ENCODE measurements at places on chromosomes 12 and 14. TPM values are rescaled to one million over a fixed set of nuclear protein-coding genes. Genes with fewer than 3 reads are reported as not detected.

Gene SLCO1B3
- total RNA-seq, result not detected

Gene SMIM41
- total RNA-seq, result not detected

DNA sequence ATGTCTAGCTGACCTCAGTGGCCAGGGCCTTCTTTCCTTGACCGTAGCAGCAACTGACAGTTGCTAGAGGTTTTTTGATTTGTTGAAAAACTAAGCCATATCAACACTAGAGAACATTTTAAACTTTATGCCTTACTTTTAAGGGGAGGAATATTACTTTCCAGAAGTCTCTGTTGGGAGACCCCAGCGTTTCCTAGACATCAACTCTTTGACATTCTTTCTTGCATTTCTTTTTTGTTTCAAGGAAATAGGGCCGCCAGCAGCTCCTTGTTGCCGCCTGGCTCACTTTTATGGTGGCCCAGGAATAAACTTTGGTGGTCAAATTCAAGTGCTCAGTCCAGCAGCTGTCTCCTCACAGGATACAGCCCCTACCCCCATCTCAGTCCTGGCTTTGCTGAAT lies 2.5 kb upstream of the HOXC11 start:
- DNase-seq, result no peak
- H3K27ac ChIP-seq, result no peak overlapping the region
- peaks cover 8% of the 10 kb centered on the region for H3K36me3 ChIP-seq
- no peak overlapping the region for H3K4me3 ChIP-seq
- peaks cover 14% of the 10 kb centered on the region for H3K4me1 ChIP-seq
- peaks cover 92% of the 10 kb centered on the region for H3K27me3 ChIP-seq

DNA sequence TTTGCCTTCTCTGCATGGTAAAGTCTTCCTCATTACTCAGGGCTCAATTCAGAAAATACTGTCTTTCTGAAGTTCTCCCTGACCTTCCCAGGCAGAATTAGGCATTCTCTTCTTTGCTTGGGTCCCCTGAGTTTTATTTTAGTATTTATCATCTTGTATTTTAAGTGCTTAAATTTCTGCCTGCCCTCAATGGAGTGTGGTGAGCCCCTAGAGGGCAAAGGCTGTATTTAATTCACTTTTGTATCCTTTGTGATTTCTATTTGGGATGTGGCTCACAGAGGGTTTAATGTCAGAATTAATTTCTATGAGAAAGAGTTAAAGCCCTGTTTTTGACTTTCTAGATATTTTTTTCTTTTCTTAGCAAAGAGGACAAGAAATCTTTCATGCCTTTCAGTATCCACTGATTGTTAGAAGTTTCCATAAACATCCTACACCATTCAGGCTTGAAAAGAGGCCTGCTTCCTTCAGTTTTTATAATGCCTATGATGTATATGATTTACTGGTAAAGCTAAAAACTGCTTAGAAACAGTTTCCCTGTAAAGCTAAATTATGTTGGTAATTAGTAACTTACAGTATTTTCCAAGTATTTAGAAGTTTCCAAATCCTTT lies 55.6 kb upstream of the PTPRB start:
- H3K27ac ChIP-seq, result no peak overlapping the region
- H3K4me1 ChIP-seq, result no peaks in the 10 kb centered on the region
- H3K4me3 ChIP-seq, result no peak overlapping the region
- no peaks in the 10 kb centered on the region for H3K36me3 ChIP-seq

DNA sequence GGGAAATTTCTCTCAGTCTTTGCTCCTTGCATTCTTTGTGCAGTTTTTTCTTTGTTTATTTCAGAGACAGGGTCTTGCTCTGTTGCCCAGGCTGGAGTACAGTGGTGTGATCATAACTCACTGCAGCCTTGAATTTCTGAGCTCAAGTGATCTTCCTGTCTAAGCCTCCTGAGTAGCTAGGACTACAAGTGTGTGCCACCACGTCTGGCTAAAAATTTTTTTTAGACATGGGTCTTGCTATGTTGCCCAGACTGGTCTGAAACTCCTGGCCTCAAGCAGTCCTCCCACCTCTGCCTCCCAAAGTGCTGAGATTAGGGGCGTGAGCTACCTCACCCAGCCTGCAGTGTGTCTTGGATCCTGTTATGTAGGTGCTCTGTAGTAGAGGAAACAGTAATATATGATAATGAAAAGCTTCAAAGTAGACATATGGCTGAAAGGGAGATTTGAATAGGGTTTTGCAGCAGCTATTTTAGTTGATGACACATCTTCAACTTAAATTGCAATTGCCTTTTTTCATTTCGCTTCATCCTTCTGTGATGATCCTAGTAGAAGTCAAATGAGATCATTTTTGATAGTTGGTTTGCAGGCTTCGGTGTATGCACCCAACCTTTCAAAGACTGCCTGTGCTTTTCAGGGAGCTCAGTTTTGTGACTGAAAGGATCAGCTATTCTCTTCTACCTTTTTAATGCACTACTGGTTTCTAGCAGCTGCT lies 75.4 kb downstream of the FUT8 start:
- DNase-seq, result no peak
- peaks cover 37% of the 10 kb centered on the region for H3K36me3 ChIP-seq
- H3K27me3 ChIP-seq, result no peaks in the 10 kb centered on the region
- H3K4me1 ChIP-seq, result peaks cover 22% of the 10 kb centered on the region
- H3K27ac ChIP-seq, result no peak overlapping the region

- peaks cover 7% of the 10 kb centered on the region for H3K27me3 ChIP-seq
- no peaks in the 10 kb centered on the region for H3K36me3 ChIP-seq
- H3K4me1 ChIP-seq, result peaks cover 12% of the 10 kb centered on the region
- H3K4me3 ChIP-seq, result no peak overlapping the region
- DNase-seq, result no peak
- H3K27ac ChIP-seq, result no peak overlapping the region
Observed at GRCh38 chr14:50856660-50857059, 15.2 kb upstream of the ABHD12B start.

GRCh38 chr12:109521831-109522230 lies 44.4 kb downstream of the UBE3B start:
- no peak overlapping the region for H3K4me3 ChIP-seq
- peaks cover 47% of the 10 kb centered on the region for H3K36me3 ChIP-seq
- no peaks in the 10 kb centered on the region for H3K27me3 ChIP-seq
- no peak for DNase-seq
- H3K27ac ChIP-seq, result no peak overlapping the region

- H3K4me3 ChIP-seq, result no peak overlapping the region
- H3K27ac ChIP-seq, result no peak overlapping the region
- H3K27me3 ChIP-seq, result no peaks in the 10 kb centered on the region
- DNase-seq, result no peak
- H3K36me3 ChIP-seq, result no peaks in the 10 kb centered on the region
Observed at GRCh38 chr12:20150835-20151422, 217.4 kb upstream of the PDE3A start.
